LHCN-M2 (cell line): ENCODE measurements at places on chromosomes 16 and 17.
A peak's percentile ranks its signal among the peaks of the same experiment; 100 is the strongest.

GRCh38 chr16:528111-529011 lies 849 bp downstream of the CAPN15 start:
- peak; percentile 80 for DNase-seq

DNA sequence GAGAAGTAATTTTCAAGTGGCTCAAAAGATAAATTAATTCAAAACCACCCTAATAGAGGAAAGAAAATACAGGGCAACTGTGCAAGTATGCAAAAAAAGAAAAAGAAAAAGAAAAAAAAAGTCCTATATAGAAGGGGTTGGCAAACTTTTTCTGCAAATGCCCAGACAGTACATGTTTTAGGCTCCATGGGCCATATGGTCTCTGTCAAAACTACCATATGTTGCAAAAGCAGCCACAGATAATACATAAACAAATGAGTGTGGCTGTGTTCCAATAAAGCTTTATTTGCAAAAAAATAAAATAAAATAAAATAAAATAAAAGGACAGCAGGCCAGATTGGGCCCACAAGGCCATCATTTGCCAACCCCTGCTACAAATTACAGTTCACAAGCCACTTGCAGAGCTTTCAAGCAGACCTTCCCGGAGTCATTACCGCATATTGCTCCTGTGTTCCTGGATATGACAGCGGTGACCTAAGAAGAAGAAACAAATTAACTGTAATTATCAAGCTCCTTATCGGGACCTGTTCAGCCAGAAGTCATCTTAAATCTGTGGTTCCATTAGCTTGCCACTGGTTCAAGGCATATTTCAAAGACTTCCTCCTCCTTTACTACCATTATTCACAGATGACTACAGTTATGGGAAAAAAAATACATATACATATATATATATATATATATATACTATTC lies 15.9 kb downstream of the ZC3H7A start:
- no peak for DNase-seq

DNA sequence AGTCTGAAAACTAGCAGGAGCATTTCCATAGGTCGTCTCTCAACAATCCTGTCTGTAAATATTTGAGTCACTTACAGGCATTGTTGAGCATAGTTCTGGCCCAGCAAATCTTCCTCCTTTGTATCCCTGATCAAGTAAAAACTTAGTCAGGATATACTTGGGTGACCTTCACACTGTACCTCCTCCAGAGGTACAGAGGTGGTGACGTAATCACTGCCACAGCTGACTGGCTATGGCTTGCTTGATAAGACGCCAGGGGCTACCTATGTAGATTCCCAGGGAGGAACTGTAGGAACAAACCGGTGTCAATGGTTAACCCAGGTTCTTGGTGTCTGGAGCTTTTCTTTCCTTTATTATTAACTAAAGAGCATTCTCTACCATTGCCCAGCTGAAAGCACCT lies at the start of gene KCNJ16:
Gene KCNJ16 (plus strand): TSS at position 270 of the 400 bp plus-strand sequence. CDS start 56,863 bp downstream, outside the sequence.
- DNase-seq = no peak

DNA sequence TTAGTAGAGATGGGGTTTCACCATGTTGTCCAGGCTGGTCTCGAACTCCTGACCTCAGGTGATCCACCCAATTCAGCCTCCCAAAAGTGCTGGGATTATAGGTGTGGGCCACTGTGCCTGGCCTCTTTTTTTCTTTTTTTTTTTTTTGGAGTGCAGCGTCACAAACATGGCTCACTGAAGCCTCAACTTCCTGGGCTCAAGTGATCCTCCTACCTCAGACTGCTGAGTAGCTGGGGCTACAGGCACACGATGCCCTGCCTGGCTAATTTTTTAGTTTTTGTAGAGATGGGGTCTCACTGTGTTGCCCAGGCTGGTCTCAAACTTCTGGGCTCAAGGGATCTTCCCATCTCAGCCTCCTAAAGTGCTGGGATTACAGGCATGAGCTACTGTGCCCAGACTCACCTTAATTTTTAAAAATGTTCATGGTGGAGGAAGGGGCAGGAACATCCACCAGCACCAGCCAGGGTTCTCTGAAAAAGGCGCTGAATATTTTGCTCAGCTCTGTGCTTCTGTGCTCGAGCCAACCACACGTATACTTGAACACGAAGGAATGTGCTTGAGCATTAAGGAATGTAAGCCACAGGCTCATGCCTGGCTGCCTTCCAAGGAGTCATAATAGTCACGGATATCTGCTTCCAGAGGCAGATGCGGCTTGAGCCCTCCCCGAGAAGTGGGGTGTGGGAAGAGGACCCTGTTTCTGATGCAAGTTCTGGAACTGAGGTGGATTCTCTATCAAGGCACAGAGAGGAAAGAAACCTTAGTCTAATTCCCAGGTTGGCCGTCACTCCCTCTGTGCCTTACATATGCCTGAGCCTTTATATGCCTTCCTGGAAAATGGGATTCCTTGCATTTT lies 65.5 kb upstream of the CREBBP start:
- peak; percentile 98 for DNase-seq

- no peak for DNase-seq
Observed at GRCh38 chr16:57946181-57946801, 24.6 kb downstream of the CNGB1 start.
